NCI-H748 treated with DMSO at 0.1 percent for 48 hours (cell line): ENCODE measurements at places on chromosomes 6 and 20.

GRCh38 chr6:50305660-50306059 is 255.9 kb upstream of the DEFB112 start:
- no peak for DNase-seq

DNA sequence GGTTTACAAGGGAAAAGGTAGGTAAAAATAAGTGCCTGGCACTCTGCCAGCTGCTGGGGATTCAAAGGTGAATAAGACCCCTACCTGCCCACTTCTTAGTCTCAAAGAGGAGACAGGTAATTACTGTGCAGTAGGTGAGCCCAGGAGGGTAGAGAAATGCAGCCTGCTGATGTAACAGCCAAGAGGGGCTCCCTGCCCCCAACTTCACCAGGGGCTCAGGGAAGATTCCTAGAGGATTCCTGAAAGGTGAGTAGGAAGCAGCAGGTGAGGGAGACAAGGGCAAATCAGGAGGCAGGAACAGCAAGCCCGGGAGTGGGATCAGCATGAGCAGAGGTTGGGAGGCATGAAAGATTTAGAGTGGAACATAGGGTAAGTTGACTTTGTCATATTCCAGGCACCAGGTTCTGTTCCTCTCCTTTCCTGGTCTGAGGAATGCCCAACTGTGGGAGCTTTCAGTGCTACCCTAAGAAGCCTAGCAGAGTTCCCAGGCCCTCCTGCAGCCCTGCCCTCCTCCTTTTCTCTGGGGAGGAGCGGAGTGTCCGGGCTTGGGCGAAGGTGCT is 258.1 kb downstream of the LRFN2 start:
- no peak for DNase-seq

DNA sequence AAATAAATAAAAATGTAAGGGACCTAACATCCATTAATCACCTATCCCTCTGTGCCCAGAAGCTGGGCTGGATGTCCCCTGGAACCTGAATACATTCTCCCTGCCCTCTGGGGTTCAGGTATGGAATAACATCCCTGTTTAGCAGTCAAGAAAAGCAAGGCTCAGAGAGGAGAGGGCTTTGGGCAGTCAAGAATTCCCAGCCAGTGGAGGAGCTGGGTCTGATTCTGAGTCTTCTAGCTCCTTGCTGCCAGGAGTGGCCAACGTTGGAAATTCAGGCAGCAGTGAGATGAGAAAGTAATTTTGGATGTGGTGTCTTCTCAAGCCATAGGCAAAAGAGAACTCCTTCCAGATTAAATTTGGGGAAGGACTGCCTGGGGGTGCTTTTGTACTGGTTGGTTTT is 42.6 kb upstream of the ZNFX1 start:
- DNase-seq, result no peak

- peak; percentile 62 for DNase-seq
Measured at GRCh38 chr6:30880698-30881252, 3.5 kb upstream of the DDR1 start.

DNA sequence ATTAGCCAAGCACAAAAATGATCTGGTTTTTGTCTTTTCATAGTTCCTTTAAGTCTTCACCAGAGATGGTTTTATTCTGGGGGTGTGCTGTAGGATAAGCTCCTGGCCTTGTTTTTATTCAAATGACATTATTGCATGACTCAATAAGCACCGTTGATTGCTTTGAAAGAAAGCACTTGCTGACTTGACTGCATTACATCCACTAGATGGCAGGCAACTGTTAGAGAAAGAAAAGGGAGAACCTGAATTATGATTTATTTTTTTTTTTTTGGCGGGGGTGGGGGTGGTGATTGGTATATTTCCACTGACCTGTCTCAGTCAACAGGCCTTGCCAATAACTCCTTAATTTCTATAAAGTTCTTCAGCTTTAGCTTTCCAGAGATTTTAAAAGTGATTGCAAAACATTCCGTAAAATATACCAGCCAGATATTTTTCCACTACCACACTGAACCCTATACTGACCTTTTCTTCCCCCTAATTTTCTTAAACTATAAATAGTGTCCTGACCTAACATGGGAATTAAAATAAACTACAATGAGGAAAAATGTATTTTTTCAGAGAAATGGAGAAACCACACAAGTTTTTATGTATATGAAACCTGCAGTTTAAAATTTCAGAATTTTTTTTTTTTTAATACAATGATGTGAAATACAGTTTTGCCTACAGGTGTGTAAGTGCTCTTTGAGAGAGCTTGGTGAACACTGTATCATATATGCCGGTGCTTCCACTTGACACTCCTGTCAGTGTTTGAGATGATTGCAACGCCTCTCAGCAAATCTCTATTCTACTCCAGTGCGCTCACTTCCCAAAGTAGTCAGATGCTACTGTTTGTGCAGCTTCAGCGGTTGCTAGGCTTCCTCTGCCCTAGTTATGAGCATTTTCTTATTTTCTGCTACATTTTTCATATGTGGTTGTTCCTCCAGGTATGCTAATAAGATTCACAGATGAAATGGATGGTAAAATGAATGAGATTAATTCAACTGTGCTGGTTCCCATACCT is 274.3 kb downstream of the CD109 start:
- no peak for DNase-seq

DNA sequence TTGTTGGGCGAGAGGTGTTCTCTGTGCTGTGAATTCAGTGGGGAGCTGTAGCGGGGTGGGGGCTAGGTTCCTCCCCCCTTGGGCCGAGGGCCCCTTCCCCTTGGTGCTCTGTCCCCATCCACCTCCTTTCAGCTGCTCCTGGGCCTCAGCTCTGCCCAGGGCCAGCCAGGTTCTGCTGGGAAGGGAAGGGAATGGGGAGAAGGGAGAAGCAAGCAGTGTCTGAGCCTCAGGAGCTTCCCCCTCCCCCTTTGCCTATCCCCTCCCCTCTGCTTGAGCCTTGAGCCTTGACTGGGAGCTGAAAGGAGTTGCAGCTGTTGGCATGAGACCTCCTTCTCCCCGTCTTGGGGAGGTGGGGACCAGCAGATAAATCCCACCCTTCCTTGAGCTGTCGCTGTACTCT is 576 bp upstream of the RRP36 start:
- no peak for DNase-seq

DNA sequence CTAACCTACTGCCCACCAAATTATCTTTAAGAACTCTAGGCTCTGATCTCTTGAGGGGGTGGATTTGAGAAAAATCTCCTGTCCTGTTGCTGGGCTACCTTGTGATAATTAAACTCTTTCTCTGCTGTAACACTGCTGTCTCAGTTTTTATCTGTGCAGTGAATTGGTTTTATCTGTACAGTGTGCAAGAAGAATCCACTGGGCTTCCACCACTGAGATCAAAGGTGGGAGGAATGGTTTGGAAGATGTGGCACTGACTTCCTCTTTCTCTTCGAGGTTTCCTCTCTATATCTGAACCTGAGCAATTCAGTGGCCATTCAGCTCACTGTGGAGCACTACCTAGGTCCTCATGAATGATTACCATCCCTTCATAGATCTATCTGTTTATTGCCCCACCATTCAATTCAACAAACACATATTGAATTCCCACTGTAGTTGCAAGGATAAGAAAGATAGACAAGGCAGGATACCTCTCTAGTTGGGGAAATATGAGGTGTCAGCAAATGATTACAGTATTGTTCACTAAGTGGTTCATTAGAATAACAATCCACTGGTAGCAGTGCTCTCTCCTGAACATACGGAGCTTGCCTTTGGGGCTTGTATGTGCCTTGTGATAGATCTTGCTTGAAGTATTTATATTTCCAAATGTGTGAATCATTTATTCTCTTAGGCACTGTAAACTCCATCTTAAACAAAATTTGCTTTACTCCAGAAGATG is 172.1 kb upstream of the ARG1 start:
- no peak for DNase-seq
